ENCODE measurements at places on chromosomes 7 and 10.

DNA sequence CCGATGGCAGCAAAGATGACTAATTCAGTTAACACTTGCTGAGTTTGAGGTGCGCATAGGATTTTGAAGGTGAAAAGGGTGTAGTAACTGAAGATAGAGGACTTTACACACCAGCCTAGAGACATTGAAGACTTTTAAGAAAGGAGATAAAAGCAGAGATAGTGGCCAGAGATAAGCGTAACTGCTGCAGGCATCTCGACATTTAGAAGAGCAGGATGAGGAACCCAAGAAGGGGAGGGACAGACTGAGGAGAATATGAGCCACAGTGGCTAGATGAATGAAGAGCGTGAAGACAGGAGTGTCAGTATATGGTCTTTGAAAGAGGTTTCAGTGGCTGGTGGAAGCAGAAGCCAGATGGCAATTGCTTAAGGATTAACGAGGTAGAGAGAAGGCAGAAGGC lies 71.6 kb downstream of the CELF2 start:
- no peak for DNase-seq

- DNase-seq, result no peak
Observed at GRCh38 chr10:90245623-90246022, 544.2 kb downstream of the KIF20B start.

- DNase-seq, result no peak
Observed at GRCh38 chr7:91343996-91344629, 79.9 kb downstream of the FZD1 start.

- DNase-seq, result no peak
Observed at GRCh38 chr7:14596421-14596820, 306.1 kb downstream of the DGKB start.

DNA sequence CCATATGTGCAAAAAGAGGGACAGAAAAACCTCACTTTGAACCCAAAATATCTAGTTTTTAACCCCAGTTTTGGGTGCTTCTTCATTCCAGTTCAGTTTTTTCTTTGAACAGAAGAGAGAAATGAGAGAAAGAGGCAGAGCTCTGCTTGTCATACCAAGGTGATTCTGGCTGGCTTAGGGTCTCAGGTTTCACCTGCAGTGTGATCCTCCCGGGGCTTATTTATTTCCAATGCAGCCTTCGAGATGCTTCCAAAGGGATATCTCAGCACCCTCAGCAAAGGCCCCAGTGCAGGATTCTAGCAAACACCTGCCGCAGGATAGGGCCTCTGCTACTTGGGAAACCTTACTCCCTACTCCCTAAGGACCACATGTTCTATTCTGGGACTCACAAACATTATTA lies 131.3 kb downstream of the WDR11 start:
- DNase-seq, result no peak

- no peak for DNase-seq
Observed at GRCh38 chr7:103824251-103824650, 165.2 kb downstream of the RELN start.

- no peak for DNase-seq
Observed at GRCh38 chr10:82552267-82552666, 677.3 kb downstream of the NRG3 start.

DNA sequence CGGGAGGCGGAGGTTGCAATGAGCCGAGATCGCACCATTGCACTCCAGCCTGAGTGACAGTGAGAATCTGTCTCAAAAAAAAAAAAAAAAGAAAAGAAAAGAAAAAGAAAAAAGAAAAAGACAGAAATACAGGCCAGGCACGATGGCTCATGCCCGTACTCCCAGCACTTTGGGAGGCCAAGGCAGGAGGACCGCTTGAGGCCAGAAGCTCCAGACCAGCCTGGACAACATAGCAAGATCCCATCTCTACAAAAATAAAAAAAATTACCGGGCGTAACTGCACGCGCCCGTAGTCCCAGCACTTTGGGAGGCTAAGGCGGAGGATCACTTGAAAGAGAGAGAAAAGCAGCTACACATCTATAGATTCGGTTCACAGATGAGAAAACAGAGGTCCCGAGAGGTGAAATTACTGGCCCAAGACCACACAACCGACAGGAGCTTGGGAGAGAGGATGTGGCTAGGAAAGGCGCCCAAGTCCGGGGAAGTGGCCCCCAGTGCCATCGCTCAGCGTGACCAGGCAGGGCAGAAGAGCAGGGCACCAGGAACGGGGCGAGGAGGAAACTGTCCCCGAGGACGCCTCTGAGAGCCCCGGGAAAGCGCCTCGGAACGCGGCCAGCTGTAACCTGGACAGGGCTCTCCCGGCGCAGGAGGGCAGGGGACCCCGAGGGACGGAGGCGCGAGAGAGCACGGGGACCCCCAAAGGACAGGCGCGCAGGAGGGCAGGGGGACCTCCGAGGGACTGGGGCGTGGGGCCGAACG lies 612 bp downstream of the SNX8 start:
- peak; percentile 9 for DNase-seq

GRCh38 chr10:85100495-85100894 lies 772.1 kb downstream of the CCSER2 start:
- DNase-seq, result peak; percentile 24

- peak; percentile 66 for DNase-seq
Observed at GRCh38 chr10:930625-931325, 730 bp downstream of the LARP4B start.

DNA sequence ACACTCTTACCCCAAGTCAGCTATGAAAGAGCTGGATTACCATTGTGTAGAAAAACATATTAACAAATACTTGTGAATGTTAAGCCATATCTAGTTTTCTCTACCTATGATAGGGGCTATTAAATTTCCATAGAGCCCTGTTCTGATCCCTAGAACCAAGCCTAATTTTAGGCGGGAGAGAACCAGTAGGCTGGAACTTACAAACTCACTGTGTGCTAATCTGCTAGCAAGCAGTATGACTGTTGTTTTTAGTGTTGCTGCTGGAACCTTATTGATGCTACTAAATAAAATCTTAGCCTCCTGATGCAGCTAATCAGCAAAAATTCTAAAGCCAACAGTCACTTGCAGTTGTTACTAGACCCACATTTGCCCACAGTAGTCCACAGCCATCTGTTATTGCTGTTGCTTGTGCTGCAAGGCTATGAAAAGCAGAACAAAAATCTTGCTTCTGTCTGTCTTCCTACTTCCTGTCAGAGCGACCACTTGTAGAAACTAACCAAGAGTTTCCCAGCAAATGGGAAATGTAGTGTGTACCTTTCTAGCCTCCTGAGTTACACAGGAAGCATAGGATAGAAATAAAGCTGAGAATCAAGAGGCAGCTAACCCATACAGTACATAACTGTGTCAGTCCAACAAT lies 368.4 kb downstream of the ARL4A start:
- DNase-seq, result no peak

- DNase-seq, result no peak
Observed at GRCh38 chr7:117673367-117673766, 193.5 kb downstream of the CFTR start.

- no peak for DNase-seq
Observed at GRCh38 chr10:44818041-44818649, 93.0 kb upstream of the TMEM72 start.

- no peak for DNase-seq
Observed at GRCh38 chr7:66357087-66357486, 152.0 kb downstream of the TPST1 start.

DNA sequence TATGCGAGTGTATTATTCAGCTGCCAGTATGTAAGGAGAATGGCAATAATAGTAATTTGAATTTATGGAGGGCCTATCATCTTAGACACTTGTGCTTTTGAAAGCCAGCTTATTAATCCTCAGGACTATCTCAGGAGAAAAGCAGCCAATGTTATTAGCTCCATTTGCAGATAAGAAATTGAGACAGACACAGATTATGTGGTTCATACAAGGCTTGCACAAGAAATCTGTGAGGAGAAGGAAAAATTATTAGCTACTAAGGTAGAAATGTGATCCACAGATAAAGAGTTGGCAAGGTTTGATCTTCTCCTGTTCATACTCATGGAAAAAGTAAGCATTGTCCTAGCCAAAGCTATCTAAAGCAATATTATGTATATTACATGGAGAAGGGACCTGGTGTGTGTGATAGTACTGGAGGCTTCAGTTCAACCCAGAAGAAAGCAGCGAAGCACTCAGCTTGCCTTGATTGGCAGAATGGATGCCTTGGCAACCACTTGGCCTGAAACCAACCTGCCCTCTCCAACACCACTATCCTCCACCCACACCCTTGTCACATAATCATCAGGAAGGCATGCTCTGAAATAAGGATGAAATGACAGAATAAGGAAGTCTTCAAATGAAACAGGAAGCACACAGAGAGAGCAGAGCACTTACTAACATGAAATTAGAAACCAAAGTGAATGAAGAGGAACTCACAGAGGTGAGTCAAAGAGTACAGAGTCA lies 18.0 kb downstream of the MACC1 start:
- peak; percentile 98 for DNase-seq

DNA sequence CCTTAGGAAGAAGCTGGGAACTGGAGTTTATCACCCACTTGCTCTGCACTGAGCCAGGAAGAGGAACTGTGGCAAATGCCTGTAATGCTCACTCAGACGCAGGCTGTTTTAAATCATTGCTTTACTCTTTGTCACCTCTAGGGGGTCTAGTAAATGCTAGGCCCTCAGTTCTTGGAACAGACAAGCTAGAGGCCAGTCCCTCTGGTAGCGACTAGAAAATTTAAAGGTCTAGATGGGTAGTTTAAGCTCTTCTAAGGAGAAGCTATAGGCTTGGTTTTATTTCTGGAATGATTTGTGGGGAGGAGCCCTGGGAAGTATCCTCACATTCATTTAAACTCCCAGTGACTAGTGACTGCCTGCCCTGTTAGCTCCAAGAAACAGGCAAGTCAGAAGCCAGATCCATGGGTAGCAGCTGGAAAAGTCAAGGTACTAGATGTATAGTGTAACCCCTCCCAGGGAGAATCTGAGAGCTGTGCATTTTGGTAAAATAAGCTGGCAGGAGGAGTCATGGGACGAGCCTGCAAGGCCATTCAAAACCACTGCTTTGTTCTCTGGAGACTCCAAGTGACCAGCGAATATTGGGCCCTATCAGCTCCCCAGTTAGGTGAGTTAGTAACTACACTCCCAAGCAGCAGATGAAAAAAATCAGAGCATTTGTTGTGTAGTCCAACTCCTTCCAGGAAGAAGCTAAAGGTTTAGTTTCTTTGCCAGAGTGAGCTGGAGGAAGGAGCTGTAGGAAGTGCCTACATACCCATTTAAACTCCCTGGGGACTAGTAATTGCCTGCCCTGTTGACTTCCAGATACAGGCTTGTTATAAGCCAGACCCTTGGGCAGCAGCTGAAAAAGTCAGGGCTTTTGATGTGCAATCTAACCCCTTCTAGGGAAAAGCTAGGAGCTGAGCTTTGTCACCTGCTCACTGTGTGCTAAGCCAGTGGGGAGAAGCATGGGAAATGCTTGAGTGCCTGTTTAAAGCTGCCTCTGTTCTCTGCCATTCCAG lies 68.9 kb downstream of the DYNC1I1 start:
- no peak for DNase-seq

DNA sequence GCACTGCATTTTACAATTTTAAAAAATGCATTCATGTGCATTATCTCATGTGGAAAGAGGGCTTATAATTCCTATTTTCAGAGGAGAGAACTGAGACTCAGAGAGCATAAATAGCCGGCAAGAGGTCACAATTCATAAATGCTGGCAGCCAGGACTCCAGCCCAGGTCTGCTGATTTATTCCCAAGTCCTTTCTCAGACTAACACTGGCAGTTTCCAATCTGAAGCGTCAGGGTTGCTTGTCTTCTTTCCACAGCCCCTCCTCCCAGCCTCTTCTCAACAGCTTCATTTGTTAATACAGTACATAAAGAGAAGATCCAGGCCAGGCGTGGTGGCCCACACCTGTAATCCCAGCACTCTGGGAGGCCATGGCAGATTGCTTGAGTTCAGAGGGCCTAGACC lies 108.9 kb downstream of the PARD3 start:
- no peak for DNase-seq

GRCh38 chr10:78656417-78657162 lies 412.2 kb upstream of the ZMIZ1 start:
- no peak for DNase-seq

DNA sequence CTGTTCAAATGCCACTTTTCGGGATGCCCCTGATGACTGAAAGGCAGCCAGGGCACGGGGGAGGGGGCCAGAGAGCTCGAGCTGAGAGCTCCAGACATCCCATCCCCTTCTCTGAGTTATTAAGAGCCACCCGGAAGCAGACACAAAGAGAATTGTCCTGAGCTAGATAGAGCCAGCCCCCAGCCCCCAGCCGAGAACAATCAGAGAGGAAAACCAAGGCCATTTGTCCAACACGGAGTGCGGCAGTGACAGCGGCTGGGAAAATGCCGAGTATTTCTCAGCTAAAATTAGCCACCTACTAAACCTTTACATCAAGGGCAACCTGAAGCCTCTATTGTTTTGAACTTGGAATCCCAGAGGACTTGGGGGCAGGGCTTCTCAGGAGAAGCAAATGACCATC lies 51.0 kb downstream of the UNC5B start:
- DNase-seq, result no peak

- DNase-seq, result no peak
Observed at GRCh38 chr10:48470893-48471805, 133.7 kb downstream of the ARHGAP22 start.

GRCh38 chr7:16083931-16084330 lies 337.4 kb downstream of the CRPPA start:
- peak; percentile 49 for DNase-seq

GRCh38 chr10:117318909-117319308 lies 56.3 kb downstream of the PDZD8 start:
- DNase-seq, result no peak

DNA sequence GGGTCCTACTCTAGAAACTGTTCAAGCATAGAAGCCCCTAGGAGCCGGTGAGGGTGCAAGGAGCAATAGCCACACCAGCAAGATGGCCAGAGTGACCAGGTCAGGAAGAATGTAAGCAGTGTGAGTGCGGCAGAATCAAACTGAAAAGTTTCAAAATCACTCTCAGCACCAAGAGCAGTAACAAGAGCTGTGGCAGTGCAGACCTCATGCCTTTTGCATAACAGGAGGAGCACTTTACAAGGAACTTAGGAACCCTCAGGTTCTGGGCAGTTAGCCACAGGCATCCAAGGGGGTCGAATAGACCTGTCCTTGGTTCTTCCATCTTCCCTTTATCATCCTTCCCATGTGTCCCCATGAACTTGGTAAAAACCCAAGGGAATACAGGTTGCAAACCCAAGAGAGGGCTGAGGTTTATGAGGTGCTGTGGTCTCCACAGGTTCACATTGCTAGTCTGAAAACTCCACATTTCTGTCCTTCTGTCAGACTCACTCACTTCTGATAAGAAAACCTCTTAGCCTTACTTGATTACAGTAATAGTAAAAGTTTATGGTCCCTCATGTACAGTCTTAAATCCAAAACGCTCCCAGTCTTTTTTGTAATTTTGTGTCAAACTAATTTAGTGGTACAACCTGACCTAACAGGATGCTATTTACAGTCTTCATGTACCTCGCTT lies 78.4 kb downstream of the PON1 start:
- DNase-seq, result no peak

GRCh38 chr10:90917238-90917967 lies 3.5 kb downstream of the ANKRD1 start:
- no peak for DNase-seq
